ENCODE measurements at places on chromosomes 7 and 10.

DNA sequence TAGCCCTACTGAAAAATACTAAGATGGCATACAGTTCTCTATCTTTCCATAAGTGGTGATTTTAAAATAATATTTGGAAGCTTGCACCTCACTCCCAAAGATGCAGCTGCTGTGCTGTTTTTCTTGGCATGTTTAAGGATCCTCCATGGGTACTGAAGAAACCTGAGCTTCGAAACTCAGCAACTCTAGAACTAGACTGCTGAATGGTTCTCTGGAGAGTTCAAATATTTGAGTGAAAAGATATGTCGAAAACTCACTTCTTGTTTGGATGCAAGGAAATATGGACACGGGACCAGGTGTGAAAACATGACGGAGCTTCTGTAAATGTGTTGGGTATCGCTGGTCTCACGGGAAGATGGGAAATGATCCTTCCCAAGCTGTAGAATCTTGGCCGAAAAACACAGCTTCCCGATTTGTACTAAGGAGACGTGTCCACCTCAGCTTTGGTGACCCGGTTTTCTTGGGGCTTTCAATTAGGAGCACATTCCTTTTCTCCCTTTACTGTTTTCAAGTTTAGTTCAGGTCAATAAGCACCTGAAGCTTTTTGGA, 543.8 kb upstream of the NRP1 start:
- DNase-seq = no peak

GRCh38 chr7:30584415-30584814, 10.3 kb upstream of the GARS1 start:
- no peak for DNase-seq

DNA sequence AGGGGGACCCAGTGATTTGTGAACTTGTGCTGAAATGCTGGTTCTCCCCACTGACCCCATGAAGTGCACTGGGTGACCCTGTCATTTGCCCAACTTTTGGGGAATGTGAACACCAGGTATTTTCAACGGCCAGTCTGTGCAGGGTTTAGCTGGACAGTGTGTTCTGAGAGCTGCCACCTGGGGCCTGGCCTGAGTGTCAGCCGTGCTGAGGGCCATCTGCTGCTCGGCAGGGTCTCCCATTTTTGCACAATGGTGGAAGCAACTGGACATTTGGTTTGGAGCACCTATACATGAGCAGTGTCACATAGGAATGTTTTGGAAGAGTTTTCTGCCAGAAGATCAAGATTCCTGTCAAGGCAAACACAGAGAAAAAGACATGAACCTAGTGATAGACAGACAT, 5.2 kb downstream of the CHN2 start:
- DNase-seq = no peak

DNA sequence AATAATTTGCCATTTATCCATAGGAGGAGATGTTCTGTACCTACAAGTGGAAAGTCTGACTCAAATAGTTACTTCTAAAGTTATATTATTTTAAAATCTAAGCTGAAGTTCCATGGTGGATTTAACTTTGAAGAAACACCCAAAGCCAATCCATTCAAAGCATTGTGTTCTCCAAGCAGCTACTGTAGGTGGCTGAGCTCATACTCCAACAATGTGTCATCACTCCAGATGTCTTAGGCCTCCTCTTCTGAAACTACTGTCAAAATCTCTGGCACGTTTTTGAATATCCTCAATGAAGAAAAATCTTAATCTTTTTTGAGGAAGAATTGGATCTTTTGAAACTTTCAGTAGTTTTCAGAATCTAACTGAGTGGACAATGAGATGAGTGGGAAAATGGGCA, 169.1 kb downstream of the PTEN start:
- no peak for DNase-seq

DNA sequence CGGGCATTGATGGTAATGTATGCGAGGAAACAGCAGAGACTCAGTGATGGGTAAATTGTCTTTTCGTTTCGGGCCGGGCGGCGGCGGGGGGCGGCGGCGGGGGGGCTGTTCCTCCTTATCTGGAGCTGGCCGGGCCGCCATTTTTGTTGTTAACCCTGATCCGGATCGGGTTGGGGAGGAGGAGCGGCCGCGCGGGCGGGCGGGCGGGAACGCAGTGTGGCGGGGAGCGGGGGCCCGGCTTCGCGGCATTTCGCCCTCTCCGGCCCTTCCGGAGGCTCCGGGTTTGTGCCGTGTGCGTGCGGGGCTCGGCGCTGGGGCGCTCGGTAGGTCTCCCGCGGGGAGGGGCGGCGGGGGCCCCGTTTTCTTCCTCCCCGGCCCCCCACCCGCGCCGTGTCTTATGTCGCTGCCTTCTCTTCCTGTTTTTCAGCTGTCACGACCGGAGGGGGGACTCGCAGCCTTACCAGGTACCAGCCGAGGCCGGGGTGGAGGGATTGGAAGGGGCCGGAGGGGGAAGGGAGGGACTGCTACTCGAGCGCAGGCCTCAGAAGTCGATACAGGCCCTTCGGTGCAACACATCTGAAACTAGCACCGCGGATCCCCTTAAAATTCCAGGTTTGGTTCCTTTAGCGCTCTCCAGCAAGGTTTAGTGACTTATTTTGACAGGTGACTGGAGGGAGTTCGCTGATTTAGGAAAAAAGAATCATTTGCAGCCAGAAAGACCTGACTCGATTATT, 820 bp downstream of the WAC start:
- peak; percentile 31 for DNase-seq

DNA sequence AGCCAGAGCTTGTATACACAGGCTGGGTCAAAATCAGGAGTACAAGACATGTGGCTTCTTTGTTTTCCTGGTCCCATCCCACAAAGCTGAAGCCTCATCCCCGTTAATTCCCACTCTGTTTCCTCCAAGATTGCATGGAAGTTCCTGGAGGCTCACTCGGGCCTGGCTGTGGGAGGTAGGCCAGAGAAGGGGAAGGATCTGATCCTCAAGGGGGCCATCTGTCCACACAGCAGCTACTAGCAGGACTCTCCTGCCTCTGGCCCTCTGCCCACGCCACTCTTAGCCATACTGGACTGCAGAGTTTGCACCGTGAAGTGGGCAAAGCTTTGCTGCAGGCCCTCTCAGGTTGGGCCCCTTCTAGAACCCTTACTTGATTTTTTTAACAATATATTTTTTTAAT, 160.6 kb downstream of the FGFR2 start:
- no peak for DNase-seq

DNA sequence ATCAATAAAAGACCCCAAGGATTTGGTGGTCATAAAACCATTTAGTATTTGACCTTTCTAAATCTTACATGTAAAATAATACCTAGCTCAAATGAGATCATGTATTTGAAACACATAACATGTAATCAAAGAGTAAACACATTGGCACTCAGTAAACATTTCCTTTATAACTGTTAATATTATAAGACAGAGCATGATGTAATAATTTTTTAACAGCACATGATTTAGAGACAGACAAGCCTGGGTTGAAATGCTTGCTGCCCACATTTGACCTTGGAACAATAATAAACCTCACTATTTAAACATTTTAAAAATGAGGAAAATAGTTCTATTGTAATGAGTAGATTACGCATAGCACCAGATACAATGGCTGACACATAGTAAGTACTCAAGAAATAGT, 105.2 kb upstream of the GPR141 start:
- no peak for DNase-seq

DNA sequence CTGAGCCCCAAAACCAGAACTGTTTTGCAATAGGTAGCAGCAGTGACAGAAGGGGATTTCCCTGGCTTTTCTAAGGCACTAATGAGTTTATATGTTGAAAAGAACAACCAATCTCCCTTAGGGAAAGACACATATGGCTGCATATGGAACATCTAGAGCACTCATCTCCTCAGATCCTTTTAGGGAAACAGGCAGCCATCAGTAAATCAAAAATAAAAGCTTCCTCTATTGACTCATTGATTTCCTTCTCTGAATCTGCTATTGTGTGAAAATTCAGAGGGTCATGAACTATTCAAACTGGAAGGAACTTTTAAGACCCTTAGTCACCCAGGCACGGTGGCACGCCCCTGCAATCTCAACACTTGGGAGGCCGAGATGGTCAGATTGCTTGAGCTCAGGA, 110.9 kb upstream of the NANOS1 start:
- no peak for DNase-seq

- DNase-seq = no peak
Measured at GRCh38 chr7:103704701-103705100, 258.7 kb upstream of the SLC26A5 start.

- DNase-seq = no peak
Measured at GRCh38 chr10:78663721-78664120, 405.0 kb upstream of the ZMIZ1 start.

DNA sequence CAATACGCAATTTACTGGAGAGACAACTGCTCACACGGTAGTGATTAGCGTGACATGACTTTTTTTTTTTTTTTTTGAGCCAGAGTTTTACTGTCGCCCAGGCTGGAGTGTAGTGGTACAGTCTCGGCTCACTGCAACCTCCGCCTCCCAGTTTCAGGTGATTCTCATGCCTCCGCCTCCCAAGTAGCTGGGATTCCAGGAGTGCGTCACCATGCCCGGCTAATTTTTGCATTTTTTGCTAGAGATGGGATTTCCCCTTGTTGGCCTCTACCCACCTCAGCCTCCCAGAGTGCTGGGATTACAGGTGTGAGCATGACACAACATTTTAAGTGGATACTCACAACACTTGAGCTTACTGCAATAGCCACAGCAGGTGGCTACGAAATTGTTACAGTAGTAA, 11.9 kb downstream of the ARL4A start:
- DNase-seq = no peak

DNA sequence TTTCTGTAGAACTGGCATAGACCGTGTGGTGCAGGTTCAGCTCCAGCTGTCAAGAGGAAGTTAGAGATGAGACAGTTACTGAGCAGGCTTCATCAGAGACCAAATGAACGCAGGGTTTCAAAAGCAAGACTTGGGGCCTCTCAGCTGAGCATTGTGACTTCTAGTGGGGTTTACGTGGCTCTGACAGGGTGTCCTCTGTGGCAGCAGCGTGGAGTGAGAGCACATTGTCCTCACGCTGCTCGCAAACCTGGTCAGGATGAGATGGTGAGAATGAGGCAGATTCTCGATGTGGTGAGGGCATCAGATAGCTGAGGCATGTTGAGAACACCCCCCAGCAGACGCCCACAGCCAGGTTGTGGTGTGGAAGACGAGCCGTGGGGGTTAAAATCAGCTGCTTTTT, 126.0 kb downstream of the DNAJB6 start:
- DNase-seq = no peak

DNA sequence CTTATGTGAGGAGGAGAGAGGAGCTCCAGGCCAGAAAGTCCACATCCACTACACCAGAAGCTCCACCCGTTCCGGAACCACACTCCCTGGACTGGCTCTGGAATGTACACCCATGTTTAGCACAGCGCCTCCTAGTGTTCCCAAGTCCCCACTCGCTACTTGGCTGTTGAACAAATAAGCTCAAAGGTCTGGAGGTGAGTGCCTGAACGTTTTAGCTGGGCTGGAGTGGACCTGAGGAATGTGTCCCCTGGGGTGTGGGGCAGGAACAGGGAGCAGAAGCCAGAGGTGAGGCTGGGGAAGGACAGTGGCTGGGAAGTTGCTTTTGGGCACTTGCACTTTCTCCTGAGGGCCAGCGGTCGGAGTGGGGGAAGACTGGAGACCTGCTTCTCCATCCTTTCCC, 164.1 kb upstream of the CDCA7L start:
- DNase-seq = no peak

DNA sequence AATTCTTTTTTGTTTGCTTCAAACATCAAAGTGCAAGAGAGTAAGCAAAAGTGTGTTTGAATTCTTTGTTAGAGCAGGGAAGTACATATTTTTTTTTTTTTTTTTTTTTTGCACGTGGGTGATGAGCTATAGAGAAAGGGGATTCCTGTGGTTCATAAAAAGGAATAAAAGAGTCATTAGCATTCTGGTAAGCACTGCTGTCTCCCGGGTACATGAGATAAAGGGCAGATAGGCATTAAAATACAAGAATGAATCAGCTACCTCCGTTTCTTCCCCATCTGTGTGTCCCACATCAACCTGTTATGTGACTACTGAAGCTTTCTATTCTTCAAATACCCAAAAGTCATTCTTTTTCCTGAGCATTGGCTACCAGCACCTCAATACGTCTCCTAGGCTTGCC, 102.4 kb upstream of the SEMA3D start:
- no peak for DNase-seq

GRCh38 chr10:19500959-19501358, 315.3 kb upstream of the PLXDC2 start:
- peak; percentile 43 for DNase-seq

GRCh38 chr7:20218279-20218678, 1.1 kb upstream of the MACC1 start:
- DNase-seq = peak; percentile 50

DNA sequence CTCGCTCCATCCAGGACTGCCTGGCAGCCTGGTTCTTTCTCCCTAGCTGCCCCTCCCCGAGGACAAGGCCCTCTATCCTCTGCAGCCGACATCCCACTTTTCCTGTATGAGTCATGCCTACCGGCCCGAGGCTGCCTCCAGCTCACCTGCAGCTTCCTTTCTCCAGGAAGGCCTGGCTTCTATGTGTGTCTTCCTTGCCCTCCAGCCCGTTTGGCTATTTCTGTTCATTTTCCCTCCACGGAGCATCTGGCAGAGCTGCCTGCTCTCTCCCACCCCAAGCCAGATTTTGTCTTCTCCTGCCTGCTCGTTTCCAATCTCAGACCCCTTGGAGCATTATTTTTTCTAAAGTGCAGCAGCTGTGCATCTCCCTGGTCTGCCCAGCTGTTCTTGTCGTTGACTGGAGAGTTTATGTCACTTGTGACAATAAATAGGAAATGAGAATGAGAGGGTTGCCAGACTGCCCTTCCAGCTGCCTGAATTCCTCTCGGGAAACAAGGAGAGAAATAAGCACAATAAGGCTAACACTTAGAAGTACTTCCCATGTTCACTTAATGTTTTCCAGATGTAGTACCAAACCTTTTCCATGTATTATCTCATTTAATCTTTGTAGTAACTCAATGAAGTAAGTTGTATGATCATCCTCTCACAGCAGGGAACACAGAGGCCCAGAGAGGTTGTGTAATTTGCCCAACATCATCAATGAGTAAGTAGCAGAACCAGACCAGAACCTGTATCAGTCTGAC, 19.7 kb downstream of the UBTD1 start:
- DNase-seq = peak; percentile 67

GRCh38 chr10:17479822-17480221, 25.4 kb upstream of the ST8SIA6 start:
- no peak for DNase-seq
